Placental pericyte (primary cell): ENCODE measurements at places on chromosomes 4 and X. TPM values are rescaled to one million over a fixed set of nuclear protein-coding genes. Genes with fewer than 3 reads are reported as not detected.

The SPATA18 gene
- 19.9 and 24.5 TPM in 2 replicates for total RNA-seq

The CENPVL3 gene
- not detected in 2 replicates for total RNA-seq

The CENPC gene
- total RNA-seq: 9.4 and 22.6 TPM in 2 replicates

The MAGEC2 gene
- total RNA-seq: not detected in 2 replicates

The SCRG1 gene
- total RNA-seq: under 0.01 TPM in 2 replicates

The RHOXF2 gene
- not detected in 2 replicates for total RNA-seq

The FGFR3 gene
- 0.29 and 0.44 TPM in 2 replicates for total RNA-seq
